ENCODE measurements at places on chromosomes 6 and 20.

DNA sequence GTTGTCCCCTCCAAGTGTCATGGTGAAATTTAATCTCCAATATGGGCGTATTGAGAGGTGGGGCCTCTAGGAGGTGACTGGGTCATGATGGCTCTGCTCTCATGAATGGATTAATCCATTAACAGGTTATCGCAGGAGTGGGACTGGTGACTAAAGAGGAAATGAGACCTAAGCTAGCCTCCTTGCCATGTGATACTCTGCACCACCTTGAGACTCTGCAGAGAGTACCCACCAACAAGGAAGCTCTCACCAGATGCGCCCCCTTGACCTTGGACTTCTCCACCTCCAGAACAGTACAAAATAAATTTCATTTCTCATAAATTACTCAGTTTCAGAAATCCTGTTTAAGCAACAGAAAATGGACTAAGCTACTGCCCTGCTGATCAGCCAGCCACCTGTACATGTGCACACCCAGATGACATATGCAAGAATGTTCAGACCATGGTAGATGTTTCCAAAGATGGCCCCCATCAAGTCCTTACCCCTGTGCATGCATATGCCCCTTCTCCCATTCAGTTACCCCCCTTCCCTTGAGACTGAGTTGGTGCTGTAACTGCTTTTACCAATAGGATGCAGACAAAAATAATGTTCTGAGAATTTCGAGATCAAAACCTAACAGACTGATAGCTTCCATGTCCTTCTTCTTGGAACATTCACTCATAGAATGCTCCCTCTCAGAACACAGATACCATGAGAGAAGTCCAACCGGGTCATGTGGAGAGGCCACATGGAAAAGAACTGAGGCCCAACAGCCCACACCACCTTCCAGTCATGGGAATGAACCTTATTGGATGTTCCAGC is 28.4 kb downstream of the MAP3K5 start:
- DNase-seq, result no peak

DNA sequence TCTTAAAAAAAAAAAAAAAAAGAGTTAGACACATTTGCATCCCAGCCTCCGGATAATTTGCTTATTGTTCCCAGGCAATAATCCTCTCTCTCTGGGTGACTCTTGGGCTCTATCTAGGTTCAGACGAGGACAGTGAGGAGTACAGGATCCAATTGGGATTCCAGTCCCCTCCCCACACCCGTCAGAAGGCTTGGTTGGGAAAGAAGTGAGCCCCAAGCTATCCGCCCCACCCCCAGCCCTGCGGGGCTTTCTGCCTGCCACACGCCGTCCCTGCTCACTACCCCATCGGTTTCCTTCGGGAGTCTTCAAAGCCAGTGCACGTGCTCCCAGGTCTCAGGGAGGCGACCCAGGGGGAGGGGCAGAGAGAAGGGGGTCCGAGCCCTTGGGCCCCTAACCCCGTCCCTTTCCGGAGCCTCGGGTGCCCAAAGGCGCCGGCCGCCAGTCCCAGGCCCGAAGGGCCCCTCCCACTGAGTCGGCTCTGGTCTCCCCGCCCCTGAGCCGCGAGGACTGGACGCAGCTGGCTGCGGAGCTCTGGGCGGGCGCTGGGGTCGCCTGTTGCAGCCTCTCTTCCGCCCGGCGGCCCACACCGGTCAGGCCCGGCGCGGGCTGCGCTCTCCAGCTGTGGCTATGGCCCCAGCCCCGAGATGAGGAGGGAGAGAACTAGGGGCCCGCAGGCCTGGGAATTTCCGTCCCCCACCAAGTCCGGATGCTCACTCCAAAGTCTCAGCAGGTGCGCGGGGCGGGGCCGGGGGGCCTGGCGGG is 2.5 kb downstream of the MYMX start:
- peak; percentile 9 for DNase-seq

- DNase-seq, result no peak
Observed at GRCh38 chr20:63490416-63490815, 8.5 kb downstream of the EEF1A2 start.

DNA sequence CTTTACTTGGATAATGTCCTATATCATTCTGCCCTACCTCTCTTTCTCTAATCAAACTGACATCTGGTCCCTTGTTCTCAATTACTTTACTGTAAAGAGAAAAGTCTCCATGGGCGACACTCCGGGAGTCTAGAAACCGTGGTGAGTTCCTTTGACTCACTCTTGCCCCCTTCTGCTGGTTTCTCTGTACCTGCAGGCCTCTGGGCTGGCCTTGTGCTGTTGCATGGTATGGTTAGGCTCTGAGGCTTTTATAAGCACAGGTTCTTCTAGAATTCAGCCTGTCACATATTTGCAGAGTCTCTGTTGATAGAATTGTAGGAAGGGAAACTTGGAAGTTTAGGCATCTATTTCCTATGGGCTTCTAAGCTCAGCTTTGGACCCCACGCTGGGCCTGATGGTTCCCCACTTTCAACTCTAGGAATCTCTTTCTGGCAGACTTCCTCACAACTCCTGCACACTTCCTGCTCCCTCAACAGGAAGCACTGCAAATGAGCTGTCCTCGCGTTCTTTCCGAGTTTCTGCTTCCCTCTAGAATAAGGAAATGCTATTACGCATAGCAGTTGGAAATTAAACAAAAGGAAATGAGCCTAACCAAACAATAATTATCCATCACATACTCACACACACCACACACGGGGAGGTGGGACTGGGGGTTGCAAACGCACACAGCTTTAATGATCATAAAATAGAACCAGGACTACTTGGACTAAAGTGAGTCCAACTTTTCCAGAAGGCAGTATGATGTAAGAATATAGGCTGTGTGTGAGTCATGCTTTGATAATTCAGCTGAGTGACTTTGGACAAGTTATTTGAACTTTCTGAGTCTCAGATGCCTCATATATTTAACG is 683.3 kb downstream of the QKI start:
- DNase-seq, result no peak

Data from amniotic stem cell (primary cell).